Pancreas (tissue), 10 donors: ENCODE measurements at places on chromosomes 6 and 20.

DNA sequence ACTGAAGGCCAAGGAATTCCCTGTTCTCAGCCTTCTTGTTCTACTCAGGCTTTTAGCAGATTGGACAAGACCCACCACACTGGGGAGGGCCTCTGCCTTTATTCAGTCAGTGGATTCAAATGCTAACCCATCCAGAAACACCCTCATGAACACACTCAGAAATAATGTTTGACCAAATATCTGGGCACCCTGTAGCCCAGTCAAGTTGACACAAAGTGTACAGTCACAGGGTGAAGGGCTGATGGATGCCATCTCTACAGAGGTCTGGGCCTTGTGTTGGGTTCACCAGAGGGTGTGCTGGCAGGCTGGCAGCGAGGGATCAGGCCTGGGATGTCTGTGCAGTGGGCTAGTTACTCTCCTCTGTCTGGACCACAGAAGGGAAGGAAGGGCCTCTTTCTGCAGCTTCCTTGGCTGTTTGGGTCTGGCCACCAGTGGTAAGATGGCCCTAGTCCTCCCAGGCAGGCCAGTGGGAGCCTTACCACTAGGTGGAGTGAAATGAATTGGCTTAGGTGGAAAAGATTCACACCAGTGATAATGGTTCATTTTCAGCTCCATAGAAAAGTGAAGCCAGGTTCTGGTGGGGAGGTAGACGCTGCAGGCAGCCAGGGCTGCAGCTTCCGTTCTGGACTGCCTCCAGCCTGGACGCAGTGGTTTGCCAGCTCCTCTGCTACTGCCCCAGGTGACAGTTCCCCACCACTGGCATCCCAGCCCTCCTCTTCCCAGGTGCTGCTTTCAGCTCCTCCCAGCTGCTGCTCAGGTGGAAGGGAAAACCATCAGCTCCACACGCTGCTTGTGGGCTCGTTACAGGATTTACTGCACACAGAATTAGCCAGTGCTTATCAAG lies 9.2 kb downstream of the TUBB2A start:
- no peaks in the 10 kb centered on the region for H3K27me3 ChIP-seq
- H3K4me1 ChIP-seq: no peaks in the 10 kb centered on the region
- peak; percentile 76 for DNase-seq
- H3K36me3 ChIP-seq: no peaks in the 10 kb centered on the region

DNA sequence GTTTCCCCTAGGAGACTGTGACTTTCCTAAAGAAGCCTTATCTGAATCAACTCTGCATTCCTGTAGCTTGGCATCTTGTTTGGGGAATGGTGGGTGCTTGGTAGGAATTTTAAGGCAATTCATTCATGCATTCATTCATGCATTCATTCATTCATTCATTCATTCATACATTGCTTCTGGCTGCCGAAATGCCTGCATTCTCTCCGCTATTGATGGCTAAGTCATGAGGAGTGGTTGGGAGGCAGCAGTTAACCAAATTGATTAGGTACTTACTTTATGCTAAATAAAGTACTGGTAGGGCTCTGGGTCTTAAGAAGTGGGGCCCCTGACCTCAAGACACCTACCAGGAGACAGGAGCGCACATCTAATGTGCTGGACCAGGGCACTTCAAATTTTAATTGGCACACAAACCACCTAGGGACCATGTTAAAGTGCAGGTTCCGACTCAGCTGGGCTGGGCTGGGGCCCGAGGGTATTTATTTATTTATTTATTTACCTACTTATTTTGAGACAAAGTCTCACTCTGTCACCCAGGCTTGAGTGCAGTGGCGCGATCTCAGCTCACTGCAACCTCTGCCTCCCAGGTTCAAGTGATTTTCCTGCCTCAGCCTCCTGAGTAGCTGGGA lies 127.6 kb downstream of the ANKRD60 start:
- H3K4me1 ChIP-seq: no peaks in the 10 kb centered on the region
- no peaks in the 10 kb centered on the region for H3K27me3 ChIP-seq
- no peak overlapping the region for H3K4me3 ChIP-seq
- no peak for DNase-seq
- no peaks in the 10 kb centered on the region for H3K36me3 ChIP-seq

DNA sequence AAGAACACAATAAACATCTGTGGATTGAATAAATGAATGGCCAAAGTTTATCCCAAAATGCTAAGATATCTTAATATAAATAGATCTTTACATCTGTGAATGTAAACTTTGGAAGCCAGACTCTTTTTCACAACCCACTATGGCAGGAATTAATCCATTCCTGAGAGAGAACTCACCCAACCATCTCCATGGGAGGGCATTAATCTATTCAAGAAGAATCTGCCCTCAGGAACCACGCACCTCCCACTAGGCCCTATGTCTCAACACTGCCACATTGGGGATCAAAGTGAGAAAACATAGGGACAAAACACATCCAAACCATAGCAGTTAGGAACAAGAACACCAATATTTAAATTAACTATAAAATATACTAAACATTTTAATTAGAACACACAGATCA lies 3.4 kb downstream of the UBE3D start:
- H3K36me3 ChIP-seq: no peaks in the 10 kb centered on the region
- H3K4me3 ChIP-seq: no peak overlapping the region
- H3K27me3 ChIP-seq: no peaks in the 10 kb centered on the region
- H3K27ac ChIP-seq: no peak overlapping the region
- H3K4me1 ChIP-seq: peaks cover 7% of the 10 kb centered on the region
- DNase-seq: no peak

GRCh38 chr6:144423167-144423566 lies 138.0 kb downstream of the UTRN start:
- no peak overlapping the region for H3K27ac ChIP-seq
- no peak for DNase-seq
- H3K36me3 ChIP-seq: peaks cover 34% of the 10 kb centered on the region
- H3K4me3 ChIP-seq: no peak overlapping the region

- no peak for DNase-seq
- no peak overlapping the region for H3K4me3 ChIP-seq
- H3K27ac ChIP-seq: no peak overlapping the region
- no peaks in the 10 kb centered on the region for H3K36me3 ChIP-seq
These were observed 40.0 kb upstream of the APCDD1L start for GRCh38 chr20:58555078-58555765.

- DNase-seq: no peak
- H3K27ac ChIP-seq: no peak overlapping the region
- no peak overlapping the region for H3K4me3 ChIP-seq
- H3K4me1 ChIP-seq: no peaks in the 10 kb centered on the region
- no peaks in the 10 kb centered on the region for H3K36me3 ChIP-seq
These were observed 560.5 kb downstream of the HAO1 start for GRCh38 chr20:7379621-7380220.

- H3K4me1 ChIP-seq: peaks cover 11% of the 10 kb centered on the region
- H3K27ac ChIP-seq: no peak overlapping the region
- H3K36me3 ChIP-seq: no peaks in the 10 kb centered on the region
These were observed 47.4 kb downstream of the TCP11 start for GRCh38 chr6:35093783-35094182.

DNA sequence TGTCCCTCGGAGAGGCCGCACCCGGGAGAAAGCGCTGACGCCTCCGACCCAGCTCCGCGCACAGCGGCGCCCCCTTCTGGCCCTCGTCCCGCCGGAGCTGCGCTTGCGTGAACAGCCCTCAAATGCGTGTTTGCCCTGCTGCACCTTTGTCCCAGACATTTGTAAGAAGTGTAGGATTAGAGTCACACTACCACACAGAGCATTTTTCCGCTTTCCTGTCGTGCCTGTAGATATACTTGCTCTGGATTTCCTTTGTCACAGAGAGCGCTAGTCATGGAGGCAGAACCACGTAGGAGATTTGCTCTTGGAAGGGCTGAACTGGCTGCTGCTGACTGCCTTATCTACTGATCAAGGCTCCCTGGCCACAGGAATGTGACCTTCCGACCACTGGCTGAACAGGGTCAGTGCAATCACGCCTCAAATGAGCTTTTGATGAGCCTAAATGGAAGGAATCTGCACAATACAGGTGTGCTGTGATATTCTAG lies 62.3 kb downstream of the PAX1 start:
- H3K4me3 ChIP-seq: no peak overlapping the region
- H3K27ac ChIP-seq: no peak overlapping the region

GRCh38 chr6:30490026-30490876 lies 942 bp downstream of the HLA-E start:
- no peaks in the 10 kb centered on the region for H3K36me3 ChIP-seq
- H3K27me3 ChIP-seq: no peaks in the 10 kb centered on the region
- H3K27ac ChIP-seq: peak overlapping the region; percentile 95
- peaks cover 15% of the 10 kb centered on the region for H3K4me1 ChIP-seq
- peak; percentile 47 for DNase-seq
- H3K4me3 ChIP-seq: peak overlapping the region; percentile 58

GRCh38 chr6:44477293-44477894 lies 89.9 kb downstream of the CDC5L start:
- H3K27me3 ChIP-seq: no peaks in the 10 kb centered on the region
- DNase-seq: no peak
- no peaks in the 10 kb centered on the region for H3K4me1 ChIP-seq
- H3K4me3 ChIP-seq: no peak overlapping the region
